ENCODE measurements at places on chromosomes 1 and 21.

- no peak for DNase-seq
Observed at GRCh38 chr1:62364721-62365120, 45.5 kb upstream of the KANK4 start.

GRCh38 chr1:161091093-161091492 is 1.7 kb upstream of the NECTIN4 start:
- no peak for DNase-seq

DNA sequence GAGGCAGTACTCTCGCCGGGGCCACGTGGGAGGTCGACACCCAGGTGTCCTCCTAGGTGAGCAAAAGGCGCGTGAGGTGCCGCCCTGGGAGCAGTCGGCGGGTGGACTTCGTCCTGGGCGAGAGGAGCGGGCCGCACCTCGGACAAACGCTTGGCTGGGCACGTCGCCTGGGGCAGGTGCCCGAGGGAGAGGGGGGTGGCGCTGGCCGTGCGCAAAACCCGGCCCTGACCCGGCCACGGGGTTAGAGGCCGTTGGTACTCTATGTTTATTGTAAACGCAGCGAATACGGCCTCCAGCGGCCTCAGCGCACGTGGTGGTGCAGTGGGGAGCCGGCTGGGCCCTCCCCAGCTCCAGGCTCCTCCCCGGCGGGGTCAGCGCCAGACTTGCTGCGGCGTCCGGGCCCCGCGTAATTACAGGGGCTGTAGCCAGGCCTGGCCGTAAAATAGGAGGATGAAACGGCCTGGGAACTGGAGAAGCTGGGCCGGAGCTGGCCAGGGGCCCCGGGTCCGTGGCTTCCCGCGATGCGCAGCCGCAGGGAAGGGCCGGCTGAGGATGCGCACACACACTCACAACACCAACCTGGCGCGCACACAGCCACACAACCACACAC is 1.6 kb upstream of the EFNA1 start:
- no peak for DNase-seq

GRCh38 chr1:201709564-201710295 is 119.2 kb upstream of the IPO9 start:
- DNase-seq, result peak; percentile 36

DNA sequence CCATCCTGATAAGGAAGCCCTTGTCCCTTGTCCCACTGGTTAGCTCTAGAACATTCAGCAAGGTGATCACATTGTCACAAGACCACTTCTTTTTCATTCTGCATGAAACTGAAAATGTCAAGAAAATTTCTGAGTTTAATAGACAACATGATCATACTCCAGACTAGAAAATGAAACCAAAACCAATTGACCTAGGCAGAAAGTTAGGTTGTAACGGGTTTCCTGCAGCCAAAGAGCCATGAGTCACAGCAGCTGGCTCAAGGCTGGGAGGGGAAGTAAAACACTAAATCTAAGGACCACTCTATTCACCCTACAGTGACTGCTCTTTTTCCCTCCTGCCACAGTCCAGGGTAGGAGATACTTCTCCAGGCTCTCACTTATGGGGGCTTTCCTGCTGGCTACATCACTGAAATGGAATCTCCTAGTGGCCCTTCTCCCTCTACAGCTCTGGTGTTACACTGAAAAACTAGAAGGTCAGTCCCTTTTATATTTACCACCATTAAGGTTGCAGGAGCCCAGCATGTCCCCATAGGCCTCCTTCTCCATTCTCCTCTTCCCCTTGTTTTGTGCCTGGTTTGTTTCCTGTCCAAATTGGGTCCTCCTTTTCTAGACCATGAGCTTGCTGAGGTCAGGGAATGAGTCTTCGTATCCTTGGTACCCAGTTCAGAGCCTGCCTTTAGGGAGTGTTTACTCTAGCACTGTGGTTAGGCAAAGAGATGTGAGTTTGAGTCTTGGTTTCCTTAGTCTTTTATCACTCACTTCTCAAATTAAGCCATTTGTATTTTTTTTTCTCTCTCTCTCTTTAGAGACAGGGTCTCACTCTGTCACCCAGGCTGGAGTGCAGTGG is 236.5 kb upstream of the JUN start:
- peak; percentile 31 for DNase-seq

DNA sequence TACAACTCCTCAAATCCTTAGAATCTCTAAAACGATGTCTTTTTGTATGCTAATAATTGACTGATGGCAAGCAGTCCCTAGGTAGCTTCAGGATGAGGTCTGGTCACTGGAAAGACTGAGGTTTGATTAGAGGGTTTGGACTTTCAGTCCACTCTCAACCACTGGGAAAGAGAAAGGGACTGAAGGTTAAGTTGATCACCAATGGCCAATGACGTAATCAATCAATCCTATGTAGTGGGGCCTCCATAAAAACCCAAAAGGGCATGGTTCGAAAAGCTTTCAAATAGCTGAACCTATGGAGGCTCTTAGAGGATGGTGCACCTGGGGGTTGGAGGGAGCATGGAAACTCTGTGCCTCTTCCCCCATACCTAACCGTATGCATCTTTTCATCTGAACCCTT is 39.6 kb upstream of the DNASE2B start:
- no peak for DNase-seq

- DNase-seq, result no peak
Observed at GRCh38 chr1:109969907-109970306, 14.7 kb upstream of the AHCYL1 start.

GRCh38 chr1:37433171-37433570 is 41.2 kb upstream of the ZC3H12A start:
- no peak for DNase-seq

GRCh38 chr21:18959817-18960216 is 556.2 kb upstream of the TMPRSS15 start:
- no peak for DNase-seq

DNA sequence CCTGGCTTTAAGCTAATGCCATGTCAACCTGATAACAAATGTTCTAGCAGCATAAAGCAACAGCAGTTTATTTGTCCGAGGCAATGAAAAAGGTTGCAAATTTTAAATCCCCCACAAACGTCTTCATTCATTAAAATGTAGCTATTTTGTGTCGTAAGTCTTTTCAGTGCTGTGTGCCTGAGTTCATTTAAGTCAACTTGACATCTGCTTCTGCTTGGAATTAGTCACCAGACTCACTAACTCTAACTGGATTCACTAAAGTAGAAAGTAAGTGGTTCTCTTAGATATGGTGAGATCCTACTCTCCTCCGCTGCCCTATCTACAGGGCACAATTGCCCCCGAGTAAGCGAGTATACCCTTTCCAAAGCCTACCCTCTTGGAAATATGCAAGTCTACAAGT is 118.4 kb upstream of the CHRM3 start:
- DNase-seq, result no peak

DNA sequence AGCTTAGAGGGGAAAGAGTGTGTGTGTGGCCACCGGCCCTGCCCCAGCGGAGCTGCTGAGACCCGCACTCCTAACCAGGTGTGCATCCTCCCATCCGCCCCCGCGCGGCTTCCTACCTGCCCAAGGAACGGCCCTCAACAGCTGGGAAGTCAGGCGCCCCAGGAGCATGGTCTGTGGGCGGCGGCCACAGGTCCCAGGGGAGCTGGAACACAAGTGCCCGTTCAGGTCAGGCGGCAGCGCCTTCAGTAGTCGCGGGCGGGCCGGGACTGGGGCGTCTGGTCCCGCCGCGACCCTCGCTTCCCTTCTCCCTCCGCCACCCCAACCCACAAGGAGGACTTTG is 448 bp downstream of the AURKAIP1 start:
- no peak for DNase-seq

DNA sequence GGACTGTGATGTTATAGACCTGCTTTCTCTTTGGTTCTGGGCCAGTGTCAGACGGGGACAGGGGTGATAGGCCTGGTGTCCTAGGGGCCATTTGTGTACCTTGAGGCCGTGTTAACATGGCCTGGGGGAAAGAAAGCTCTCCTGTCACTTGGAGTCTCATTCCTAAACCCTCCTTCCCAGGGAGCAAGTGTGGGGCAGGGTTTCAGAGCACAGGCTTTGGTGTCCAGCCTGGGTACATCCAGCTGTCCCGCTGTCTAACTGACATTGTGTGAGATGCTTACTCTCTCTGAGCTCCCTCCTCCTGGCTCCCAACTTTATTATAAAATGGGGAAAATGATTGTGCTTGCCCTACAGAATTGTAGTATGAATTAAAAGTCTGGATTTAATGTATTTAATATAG is 32.6 kb upstream of the EPHA8 start:
- DNase-seq, result no peak

GRCh38 chr1:154611150-154611862 is 3.3 kb upstream of the ADAR start:
- no peak for DNase-seq

GRCh38 chr1:177648138-177648537 is 321.7 kb downstream of the SEC16B start:
- no peak for DNase-seq

- no peak for DNase-seq
Observed at GRCh38 chr1:13703558-13704490, 3.8 kb downstream of the PRDM2 start.

DNA sequence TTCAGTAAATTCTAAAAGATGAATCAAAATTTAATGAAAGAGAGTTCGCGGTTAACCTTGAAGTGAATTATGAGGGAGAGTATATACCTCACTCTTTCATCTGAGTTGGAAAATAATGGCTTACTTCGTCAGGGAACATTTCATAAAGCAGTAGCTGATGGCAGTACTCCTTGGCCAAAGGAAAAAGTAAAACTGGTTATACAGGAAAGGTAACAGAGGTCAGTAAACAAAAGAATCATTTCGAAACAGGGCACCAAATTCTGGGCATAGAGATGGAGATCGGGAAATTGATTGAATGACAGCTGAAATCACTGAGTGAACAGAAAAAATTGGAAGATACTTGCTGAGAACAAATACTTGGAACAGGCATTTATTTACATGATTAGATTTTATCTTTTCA is 199.0 kb downstream of the OLFM3 start:
- DNase-seq, result no peak

DNA sequence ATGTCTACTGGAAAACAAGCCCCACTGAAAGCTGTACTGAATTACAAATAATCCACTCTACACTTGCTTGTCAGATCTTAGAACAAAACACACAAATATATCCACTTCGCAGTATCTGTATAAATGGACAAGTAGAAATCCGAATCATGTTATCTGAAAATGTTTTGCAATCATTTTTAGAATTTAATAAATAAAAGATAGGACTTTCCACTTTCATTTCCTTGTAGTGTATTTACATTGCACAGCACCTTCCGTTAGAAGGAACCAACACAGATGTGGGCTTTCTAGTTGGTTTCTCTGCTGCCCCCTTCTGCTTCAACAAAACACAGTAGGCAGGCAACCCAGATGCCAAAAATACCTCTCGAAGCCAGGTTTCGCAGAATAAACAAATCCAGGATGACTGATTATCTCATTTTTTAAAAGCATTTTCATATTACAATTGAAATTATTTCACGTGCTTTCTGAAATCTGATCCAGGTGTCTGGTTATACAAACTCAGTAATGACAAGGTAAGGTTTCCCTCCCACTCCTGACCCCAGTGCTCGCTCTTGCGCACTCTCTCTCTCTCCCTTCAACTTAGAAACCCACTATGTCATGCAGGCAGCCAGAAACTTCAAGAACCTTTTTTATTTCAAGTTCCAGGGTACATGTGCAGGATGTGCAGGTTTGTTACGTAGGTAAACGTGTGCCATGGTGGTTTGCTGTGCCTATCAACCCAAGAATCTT is 389.9 kb downstream of the SMYD3 start:
- no peak for DNase-seq

GRCh38 chr1:169529068-169529642 is 43.4 kb upstream of the SLC19A2 start:
- no peak for DNase-seq

- peak; percentile 45 for DNase-seq
Observed at GRCh38 chr1:13960375-13960987, 260.5 kb downstream of the PRDM2 start.

DNA sequence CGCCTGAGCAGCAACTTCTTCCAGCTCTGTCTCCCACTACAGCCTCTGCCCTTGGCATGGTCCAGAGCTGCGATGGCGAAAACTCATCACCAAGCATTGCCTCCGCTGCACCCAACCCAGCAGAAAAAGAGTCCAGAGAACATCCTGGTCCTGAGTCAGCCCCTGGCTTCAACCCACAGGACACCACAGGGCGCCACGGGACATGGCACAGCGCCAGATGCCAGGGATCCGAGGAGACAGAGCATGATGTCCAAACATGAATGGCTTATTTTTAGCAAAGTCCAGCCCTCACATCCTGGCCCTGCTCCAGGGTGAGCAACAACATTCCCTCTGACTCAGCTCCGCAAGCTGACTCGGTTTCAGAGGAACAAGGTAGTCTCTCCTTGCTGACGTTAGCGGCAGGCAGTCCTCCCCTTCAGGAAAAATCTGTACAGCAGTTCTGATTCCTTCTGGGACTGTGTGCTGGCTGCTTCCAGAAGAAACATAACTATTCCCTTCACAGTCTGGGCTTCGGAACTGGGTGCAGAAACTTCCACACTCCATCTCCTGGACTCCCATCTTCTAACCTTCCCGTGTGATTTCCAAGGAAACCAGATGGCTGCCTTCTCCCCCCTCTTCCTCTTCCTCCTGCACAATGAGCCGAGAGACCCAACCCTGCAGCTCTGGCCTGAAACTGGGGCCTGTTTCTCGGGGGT is 131.3 kb downstream of the TOMM20 start:
- DNase-seq, result peak; percentile 99

- no peak for DNase-seq
Observed at GRCh38 chr1:8858888-8859706, 19.4 kb downstream of the ENO1 start.

- DNase-seq, result no peak
Observed at GRCh38 chr1:236033336-236033735, 31.6 kb downstream of the NID1 start.

- no peak for DNase-seq
Observed at GRCh38 chr1:178311164-178311563, 185.6 kb downstream of the CLEC20A start.

GRCh38 chr1:89536555-89537341 is 12.1 kb downstream of the LRRC8B start:
- no peak for DNase-seq

GRCh38 chr1:72177711-72178110 is 104.6 kb downstream of the NEGR1 start:
- DNase-seq, result no peak

- DNase-seq, result no peak
Observed at GRCh38 chr1:169031566-169032224, 74.8 kb upstream of the ATP1B1 start.

GRCh38 chr1:240320659-240321058 is 229.0 kb downstream of the FMN2 start:
- DNase-seq, result no peak

- DNase-seq, result peak; percentile 32
Observed at GRCh38 chr21:37073417-37074196, 553 bp downstream of the TTC3 start.

GRCh38 chr21:32386195-32386870 is 6.5 kb downstream of the URB1 start:
- peak; percentile 26 for DNase-seq

GRCh38 chr21:43196826-43197225 is 28.0 kb downstream of the CRYAA start:
- DNase-seq, result peak; percentile 40

- DNase-seq, result peak; percentile 27
Observed at GRCh38 chr1:50978852-50979781, 9.1 kb downstream of the CDKN2C start.
